NCI-H1694 treated with DMSO at 0.1 percent for 48 hours (cell line): ENCODE measurements at places on chromosomes 16 and 17.

DNA sequence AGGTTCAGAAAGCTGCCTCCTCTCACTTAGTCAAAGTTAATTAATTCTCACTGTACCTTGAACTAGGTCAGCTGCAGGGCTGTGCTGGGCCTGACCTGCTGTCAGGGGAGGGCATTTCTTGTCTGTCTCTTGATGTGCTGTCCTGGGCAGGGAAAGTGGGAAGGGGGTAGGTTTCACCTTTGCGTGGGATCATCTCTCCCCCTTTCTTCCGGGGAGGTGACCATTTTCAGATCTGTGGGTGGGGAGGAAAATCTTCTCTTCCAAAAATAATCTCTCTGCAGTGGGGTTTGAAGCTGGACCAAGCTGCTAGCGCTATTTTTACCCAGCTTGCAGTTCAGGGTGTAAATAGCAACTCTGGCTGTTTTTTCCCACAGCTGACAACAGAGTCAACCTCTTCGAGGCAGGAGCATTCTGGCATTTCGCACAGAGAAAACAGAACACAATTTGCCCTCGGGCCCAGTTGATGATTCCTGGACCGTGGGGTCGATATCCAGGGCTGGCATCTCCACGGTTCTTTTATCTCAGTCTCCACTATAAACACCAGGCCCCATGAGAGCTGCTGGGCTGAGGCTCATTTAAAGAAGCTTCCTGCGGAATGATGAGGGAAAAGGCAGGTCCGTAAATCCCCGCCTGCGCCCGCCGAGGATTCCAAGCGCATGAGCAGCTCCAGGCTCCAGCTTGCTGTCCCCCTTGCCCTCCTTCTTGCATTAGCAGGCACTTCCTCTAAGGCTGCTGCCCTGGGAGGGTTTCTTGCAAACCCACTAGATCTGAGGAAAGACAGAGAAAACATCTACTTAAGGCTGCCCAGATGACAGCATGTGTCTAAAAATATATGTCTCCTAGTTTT lies 93.9 kb downstream of the YPEL2 start:
- no peak for DNase-seq

DNA sequence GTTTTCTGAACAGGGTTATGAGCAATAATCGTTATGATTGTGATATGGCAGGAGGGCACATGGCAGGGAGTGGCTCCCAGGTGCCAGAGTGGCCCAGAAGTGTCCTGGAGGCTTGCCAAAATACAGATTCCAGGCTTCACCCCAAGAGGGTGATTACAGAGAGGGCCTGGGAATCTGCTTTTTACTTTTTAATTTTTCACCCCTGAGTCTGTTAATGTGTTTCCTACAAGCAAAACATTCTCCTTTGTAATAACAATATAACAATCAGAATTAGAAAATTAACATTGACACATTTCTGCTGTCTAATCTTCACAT lies 212.4 kb downstream of the SNX29 start:
- no peak for DNase-seq

- no peak for DNase-seq
Measured at GRCh38 chr17:39224778-39225307, 902 bp downstream of the STAC2 start.

- no peak for DNase-seq
Measured at GRCh38 chr16:57144027-57144426, 41.8 kb downstream of the PSME3IP1 start.

- peak; percentile 94 for DNase-seq
Measured at GRCh38 chr17:78716814-78717393, 65.2 kb downstream of the CYTH1 start.

DNA sequence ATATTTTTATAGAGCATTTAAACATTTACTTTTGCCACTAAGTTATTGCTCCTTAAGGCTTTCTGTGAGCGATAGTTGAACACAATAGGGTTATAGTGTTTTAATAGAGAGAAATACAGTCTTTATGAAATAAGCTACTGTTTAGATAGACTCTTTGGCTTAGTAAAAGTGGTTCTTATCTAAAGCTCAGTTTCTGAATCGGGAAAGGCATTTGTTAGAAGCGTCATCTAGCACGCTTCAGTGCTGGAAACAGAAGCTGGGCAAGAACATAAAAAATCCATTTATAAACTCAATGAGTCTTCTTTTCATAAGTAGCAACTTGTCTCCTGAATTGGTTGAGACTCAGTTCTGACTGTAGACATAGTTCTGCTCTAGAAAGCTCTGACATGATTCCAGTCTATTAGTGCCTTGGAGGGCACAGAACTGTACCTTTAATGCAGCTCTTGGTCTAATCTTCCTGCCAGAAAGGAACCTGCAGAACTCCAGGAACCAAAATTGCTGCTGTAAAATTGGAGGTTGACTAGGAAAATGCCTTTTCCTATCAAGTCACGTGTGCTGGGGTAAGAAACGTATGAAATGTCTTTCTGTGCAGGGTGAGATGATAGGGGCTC lies 55.4 kb upstream of the DNAJA2 start:
- DNase-seq = no peak

- no peak for DNase-seq
Measured at GRCh38 chr16:9441012-9441411, 349.6 kb downstream of the HAPSTR1 start.

DNA sequence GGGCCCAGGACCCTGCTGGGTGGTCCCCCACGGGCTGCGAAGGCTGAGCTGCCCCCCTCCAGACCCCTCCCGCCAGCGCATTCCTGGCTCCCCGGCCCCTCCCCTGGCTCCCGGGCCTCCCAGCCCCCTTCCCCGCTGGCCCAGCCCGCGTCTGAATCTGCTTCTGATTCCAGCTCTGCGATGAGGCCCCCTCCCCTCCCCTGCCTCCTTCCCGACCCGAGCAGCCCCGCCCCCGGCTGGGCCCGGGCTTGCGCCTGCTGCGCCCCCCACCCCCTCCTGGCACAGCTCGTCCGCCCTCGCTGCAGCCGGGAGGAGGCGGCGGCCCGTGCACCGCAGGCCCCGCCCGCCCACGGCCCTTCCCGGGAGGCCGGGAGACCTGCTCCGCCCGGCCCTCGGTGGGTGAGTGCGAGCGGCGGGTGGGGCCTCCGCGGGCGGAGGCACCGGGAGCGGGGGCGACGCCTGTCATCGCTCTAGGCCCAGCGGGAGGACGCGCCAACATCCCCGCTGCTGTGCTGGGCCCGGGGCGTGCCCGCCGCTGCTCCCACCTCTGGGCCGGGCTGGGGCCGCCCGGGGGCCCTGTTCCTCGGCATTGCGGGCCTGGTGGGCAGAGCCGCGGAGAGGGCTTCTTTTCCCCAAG lies at the start of gene NTN3:
Gene NTN3, plus strand, starts transcription at position 282 of the 637 bp plus-strand sequence. CDS start 405 bp downstream, outside the sequence.
- peak; percentile 76 for DNase-seq

GRCh38 chr17:7403727-7403976 lies 245 bp downstream of the TMEM256 start:
- DNase-seq = peak; percentile 52

GRCh38 chr16:49287572-49287971 lies 5.9 kb upstream of the CBLN1 start:
- no peak for DNase-seq

DNA sequence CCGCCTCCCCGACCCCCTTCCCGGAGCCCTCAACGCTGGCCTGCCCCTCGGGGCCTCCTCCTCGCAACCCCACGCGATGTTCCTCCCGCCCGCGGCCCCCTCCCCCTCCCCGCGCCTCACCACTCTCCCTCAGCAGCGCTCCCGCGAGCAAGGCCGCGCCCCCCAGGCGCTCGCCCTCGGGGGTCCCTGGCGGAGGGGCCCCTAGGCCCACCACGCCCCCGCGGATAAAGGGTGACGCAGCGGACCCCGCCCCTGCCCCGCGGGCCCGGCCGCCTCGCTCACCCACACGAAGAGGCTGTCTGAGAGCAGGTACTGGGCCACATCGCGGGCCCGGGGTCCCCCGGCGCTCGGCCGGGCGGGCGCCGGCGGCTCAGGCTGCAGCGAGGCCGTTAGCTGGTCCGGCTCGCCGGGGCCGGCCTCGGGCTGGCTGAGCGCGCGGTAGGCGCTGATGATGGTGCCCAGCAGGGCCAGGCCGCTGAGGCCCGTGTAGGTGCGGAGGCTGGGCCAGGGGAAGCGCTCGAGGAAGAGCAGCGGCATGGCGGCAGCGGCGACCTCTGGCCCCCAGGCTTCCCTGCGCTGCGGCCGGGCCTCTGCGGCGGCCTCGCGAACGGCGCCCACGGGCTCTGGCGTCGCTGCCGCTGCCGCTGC lies 430 bp downstream of the AMFR start:
- DNase-seq = no peak

- DNase-seq = no peak
Measured at GRCh38 chr17:4733073-4733531, 1.9 kb downstream of the MED11 start.

DNA sequence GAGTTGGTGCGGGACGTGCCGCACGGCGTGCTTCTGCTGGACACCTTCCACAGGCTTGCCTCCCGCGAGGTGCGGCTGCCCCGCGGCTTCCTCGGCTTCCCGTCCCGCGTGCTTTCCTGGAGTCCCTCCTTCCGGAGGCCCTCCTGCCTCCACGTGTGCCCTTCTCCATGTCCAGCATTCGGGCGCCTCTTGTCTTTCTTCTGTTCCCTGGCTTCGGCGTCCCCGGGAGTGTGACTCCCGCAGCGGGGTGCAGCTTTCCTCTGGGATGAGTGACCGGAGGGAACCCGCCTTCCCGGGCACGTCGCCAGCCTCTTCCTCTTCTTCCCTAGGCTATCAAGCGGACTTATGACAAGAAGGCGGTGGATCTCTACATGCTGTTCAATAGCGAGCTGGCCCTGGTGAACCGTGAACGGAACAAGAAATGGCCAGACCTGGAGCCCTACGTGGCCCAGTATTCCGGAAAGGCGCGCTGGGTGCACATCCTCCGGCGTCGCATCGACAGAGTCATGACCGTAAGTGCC lies 23.0 kb downstream of the DNAH2 start:
- no peak for DNase-seq
